Camera-type eye (tissue), 1 donor: ENCODE measurements at places on chromosomes 5 and 9. TPM values are rescaled to one million over a fixed set of nuclear protein-coding genes. Genes with fewer than 3 reads are reported as not detected.

FCN2 gene
- not detected for total RNA-seq

SNX18 gene
- total RNA-seq = 46.2 TPM

IFNA21 gene
- total RNA-seq = not detected

TSSK1B gene
- total RNA-seq = 0.38 TPM
